ENCODE measurements at places on chromosomes 2 and 18. TPM values are rescaled to one million over a fixed set of nuclear protein-coding genes. Genes with fewer than 3 reads are reported as not detected.

CD207 gene
- not detected for total RNA-seq

DNA sequence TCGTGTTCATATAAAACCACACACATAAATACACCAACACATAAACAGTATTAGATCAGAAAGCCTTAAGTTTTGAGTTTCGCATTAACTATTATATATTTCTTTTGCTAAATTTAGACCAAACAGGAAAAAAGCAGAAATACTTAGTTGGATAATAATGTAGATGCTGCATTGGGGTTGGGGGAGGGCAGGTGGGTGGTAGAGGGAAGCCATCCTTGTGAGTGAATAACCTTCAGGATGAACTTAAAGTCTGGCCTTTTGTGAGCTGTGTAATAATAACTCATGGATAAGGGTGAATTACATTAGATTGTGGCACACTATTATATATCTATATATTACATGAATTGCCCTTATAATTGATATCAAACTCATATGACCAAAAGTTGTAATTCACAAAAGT lies 174.7 kb downstream of the WDR7 start:
- H3K27ac ChIP-seq = no peak overlapping the region
- no peaks in the 10 kb centered on the region for H3K4me1 ChIP-seq
- DNase-seq = no peak
- H3K36me3 ChIP-seq = no peaks in the 10 kb centered on the region
- no peak overlapping the region for H3K4me3 ChIP-seq

RNF152 gene
- total RNA-seq = 0.38 TPM

UGT1A8 gene
- total RNA-seq = not detected

CACNB4 gene
- total RNA-seq = 0.18 TPM

DNA sequence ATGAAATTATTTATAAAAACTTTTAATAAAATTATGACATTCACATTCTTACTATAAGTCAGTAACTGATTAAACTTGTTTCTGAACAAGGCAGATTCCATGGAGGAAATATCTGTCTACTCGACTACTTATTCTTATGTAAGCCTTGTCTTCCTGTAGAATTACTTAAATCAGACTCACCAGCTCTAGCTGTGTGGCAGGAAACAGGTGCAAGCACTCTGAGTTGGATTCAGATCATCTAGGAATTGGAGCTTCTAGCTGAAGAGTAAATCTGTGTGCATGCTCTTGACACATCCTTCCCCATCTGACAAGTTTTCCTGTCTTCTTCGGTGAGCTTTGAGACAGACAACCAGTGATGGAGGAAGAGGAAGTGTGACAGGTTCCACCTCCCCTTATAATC lies 284.7 kb downstream of the TRIB2 start:
- H3K4me3 ChIP-seq = no peak overlapping the region
- DNase-seq = no peak

DNA sequence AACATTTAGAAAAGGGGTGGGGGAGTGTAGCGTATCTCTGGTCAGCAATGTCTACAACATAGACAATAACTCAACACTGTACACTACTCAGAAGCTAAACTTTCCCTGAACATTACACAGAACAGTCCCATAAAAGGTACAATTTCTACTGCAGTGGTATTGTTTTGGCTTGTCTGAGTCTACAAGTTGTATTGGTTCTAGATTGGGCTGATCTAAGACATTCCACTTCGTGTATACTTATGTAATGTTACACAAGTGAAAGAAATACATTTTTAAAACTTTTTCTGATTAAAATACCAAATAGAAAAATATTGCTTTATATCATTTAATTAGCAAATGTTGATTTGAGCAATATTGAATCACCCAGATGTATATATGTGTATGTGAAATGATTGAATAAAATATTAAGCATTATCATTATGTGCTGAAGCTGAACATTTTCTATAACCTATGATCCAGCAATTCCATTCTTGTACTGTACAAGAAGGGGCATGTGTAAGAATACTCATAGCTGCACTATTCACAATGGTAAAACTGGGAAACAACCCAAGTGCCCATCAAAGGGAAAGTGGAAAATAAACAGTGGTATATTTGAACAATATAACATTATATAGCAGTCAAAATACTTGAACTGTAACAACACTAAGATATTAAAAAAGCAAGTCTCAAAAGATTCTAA lies 52.4 kb downstream of the VSNL1 start:
- H3K4me1 ChIP-seq = no peaks in the 10 kb centered on the region
- DNase-seq = no peak
- H3K27ac ChIP-seq = no peak overlapping the region
- no peak overlapping the region for H3K4me3 ChIP-seq
- no peaks in the 10 kb centered on the region for H3K27me3 ChIP-seq

DNA sequence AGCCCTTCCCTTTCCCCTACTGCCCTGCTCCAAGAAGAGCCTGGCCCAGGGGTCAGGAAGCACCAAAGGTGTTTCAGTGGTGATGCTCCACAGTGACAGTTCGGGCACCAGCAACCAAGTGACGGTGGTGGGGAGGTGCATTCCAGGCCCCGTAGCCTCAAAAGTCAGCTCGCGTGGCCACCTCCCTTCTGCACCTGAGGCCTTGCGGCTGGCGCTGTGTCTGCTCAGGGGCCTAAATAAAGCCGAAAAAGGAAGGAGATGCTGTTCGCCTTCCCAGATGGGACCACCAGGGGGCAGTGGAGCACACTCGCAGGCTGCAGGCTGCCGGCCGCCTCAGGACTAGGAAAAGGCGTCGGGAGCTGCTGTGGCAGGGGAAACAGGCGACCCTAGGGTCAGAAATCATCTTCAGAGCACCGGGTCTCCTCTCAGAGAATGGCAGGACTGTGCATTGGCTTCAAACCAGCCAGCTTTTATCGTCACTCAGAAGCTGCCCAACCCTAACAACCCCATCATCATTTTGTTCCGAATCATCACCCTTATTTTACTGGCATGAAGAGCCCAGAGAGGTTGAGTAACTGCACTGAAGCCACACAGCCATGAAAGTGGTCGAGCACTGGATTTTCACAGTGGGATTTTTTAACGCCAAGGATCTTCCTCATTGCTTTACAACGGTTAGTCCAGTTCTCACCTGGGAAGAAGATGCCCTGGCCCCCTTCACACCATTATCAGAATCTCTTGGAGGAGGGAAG lies 213.0 kb upstream of the CELF4 start:
- no peak overlapping the region for H3K27ac ChIP-seq
- no peaks in the 10 kb centered on the region for H3K4me1 ChIP-seq
- no peak overlapping the region for H3K4me3 ChIP-seq
- no peaks in the 10 kb centered on the region for H3K36me3 ChIP-seq
- H3K27me3 ChIP-seq = no peaks in the 10 kb centered on the region

DNA sequence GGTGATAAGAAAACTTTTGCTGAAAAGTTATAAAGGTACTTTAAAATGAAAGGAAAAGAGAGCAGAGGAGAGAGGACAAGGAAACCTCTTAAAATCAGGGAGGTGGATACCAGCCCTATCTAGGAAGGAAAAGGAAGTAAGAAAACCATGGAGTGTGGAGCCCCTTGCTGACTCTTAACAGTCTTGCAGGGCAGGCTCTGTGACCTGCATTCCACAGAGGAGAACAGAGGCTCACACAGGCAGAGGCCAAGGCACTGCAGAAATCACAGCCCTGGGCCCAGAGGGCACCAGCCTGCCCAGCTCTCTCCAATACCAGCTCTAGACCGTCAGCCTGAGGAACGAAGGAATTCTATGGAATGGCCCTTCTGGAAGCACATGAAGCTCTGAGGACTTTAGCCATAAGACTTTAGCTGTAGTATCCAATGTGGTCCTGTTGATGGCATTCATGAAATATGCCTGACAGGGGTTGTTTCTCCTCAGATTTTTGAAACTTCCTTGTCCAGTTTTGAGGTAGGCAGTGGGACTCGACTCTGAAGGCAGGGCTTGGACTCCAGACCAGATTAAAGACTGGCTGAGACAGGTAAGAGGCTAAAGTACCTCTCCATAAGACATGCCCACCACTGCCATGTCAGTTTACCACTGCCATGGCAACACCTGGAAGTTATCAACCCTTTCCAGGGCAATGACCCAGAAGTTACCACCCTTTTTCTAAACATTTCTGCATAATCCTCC lies 216.3 kb downstream of the ANAPC1 start:
- H3K27ac ChIP-seq = no peak overlapping the region
- no peaks in the 10 kb centered on the region for H3K36me3 ChIP-seq
- H3K4me3 ChIP-seq = no peak overlapping the region
- DNase-seq = no peak
- H3K4me1 ChIP-seq = no peaks in the 10 kb centered on the region

STARD6 gene
- total RNA-seq = not detected

ERFE gene
- 0.24 TPM for total RNA-seq

- DNase-seq = no peak
- no peaks in the 10 kb centered on the region for H3K4me1 ChIP-seq
- H3K4me3 ChIP-seq = no peak overlapping the region
- no peak overlapping the region for H3K27ac ChIP-seq
Observed at GRCh38 chr2:147442816-147443215, 402.0 kb upstream of the ACVR2A start.

GRCh38 chr2:38271697-38272096 lies 105.4 kb downstream of the ATL2 start:
- H3K4me1 ChIP-seq = no peaks in the 10 kb centered on the region
- H3K4me3 ChIP-seq = no peak overlapping the region
- no peak for DNase-seq
- H3K27ac ChIP-seq = no peak overlapping the region

GRCh38 chr2:102620332-102620731 lies 979 bp downstream of the SLC9A2 start:
- H3K27me3 ChIP-seq = peaks cover 18% of the 10 kb centered on the region
- no peak for DNase-seq
- H3K27ac ChIP-seq = no peak overlapping the region
- no peak overlapping the region for H3K4me3 ChIP-seq
- no peaks in the 10 kb centered on the region for H3K4me1 ChIP-seq

COX5B gene
- 197 TPM for total RNA-seq

DCDC2C gene
- not detected for total RNA-seq

CFC1 gene
- not detected for total RNA-seq

DNA sequence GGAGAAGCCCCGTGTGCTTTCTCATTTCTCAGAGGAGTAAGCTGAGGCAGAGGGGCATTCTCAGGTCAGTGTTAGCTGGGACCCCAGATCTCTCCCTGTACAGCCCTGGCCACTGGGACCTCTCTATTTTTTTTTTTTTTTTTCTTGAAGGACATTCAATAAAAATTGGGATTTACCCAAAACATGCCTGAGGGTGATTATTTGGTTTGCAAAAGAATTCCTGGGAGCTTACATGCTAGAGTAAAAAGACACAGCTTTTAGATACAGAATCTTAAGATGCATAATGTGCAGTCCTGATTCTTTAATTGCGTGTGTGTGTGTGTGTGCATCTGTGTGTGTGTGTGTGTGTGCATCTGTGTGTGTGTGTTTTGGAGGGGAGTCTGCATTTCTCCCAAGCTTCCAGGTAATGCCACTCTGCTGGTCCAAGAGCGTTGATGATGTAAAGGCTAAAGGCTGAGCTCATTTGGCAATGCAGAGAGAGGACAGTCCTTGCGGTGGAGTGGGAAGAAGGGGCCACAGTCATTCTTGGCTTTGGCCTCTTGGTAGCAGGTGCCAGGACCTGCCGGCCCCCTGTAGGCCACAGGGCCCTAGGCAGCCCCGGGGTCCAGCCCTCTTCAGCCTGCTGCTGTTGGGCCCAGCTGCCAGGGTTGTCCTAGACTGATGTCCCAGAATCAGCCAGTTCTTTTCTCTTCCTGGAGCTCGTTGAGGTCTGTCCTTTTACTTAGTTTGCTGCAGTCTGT lies 74.1 kb upstream of the MCFD2 start:
- no peak overlapping the region for H3K27ac ChIP-seq
- H3K27me3 ChIP-seq = no peaks in the 10 kb centered on the region
- peaks cover 11% of the 10 kb centered on the region for H3K36me3 ChIP-seq
- peaks cover 11% of the 10 kb centered on the region for H3K4me1 ChIP-seq

CHRNG gene
- total RNA-seq = not detected

NEMP2 gene
- 16.9 TPM for total RNA-seq

DNA sequence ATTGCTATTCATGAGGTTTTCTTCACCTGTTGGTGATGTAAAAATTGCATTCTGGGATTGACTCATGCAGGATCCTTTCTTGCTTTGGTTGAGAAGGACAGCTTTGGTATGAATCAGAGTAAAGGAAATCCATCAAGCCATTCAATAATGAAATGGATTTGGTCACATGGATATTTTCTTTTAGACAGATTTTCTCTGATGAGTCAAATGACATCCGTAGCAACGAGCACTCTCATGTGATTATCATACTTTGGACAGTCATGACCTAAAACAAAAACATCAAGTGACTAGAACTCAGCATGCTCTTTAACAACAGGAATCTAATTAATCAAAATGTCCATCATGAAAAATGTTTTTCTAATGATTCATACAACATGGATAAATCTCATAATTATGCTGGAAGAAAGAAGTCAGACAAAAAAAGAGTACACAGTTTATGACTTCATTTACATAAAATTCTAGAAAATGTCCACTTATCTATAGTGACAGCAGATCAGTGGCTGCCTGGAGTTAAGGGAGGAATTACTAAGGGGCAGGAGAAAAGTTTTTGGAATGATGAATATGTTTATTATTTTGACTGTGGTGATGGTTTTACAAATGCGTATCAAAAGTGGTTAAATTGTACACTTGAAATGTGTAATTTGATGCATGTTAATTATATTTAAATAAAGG lies 30.7 kb downstream of the TRAK2 start:
- no peak overlapping the region for H3K4me3 ChIP-seq
- H3K36me3 ChIP-seq = no peaks in the 10 kb centered on the region
- peaks cover 35% of the 10 kb centered on the region for H3K4me1 ChIP-seq

KIAA2012 gene
- total RNA-seq = not detected

DNA sequence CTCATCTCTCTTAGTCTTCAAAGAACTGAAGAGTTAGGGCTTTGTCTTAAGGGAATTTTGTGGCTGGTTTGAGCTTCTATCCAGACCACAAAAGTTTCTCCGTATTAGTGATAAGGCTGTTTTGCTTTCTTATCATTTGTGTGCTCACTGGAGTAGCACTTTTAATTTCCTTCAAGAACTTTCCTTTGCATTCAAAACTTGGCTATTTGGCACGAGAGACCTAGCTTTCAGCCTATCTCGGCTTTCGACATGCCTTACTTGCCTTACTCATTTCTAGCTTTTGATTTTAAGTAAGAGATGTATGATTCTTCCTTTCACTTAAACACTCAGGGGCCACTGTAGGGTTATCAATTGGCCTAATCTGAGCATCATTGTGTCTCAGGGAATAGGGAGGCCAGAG lies 29.9 kb downstream of the HDHD2 start:
- no peaks in the 10 kb centered on the region for H3K36me3 ChIP-seq
- H3K27ac ChIP-seq = no peak overlapping the region
- no peak for DNase-seq
- H3K4me3 ChIP-seq = no peak overlapping the region
- H3K4me1 ChIP-seq = no peaks in the 10 kb centered on the region

All from CD8-positive, alpha-beta memory T cell (primary cell).